ENCODE measurements at places on chromosomes 7 and 10. TPM values are rescaled to one million over a fixed set of nuclear protein-coding genes. Genes with fewer than 3 reads are reported as not detected.

DNA sequence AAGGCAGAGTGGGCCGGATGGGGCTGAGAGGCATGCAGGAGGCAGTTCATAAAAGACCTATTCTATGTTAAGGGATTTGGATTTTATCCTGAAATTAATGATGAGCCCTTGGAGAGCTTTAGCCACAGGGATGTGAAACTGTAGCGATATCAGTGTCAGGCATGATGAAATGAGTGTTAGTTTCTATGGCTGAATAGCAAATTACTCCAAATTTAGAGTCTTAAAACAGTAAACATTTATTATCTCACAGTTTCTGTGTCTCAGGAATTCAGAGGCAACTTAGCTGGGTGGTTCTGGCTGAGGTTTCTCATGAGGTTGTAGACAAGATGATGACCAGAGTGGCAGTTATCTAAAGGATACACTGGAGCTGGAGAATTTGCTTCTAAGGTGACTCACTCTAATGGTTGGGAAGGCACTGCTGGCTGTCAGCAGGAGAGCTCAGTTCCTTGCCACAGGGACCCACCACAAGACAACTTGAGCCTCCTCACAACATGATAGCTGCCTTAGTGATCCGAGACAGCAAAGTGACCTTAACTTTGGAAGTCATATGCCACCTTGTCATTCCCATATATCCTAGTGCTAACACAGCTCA, 36.7 kb upstream of the SFTPD start:
- no peak for DNase-seq

- no peak for DNase-seq
These were observed 9.0 kb upstream of the TACR2 start for GRCh38 chr10:69425511-69426298.

The THNSL1 gene
- 12.9 TPM for polyA plus RNA-seq

DNA sequence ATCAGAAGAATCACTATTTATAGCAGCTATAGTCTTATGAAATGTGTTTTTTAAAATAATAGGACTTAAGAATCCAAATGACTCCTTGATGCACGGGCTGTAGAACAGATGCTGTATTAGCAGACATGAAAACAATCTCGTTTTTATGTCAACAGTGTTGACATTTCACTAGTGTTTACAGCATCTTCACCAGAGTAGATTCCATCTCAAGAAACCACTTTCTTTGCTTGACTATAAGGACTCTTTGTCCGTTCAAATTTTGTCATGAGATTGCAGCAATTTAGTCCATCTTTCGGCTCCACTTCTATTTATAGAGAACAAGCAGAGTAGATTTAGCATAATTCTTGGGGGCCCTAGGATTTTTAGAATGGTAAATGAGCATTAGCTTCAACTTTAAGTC, 295.1 kb downstream of the EXOC4 start:
- DNase-seq: no peak

The FAM13C gene
- polyA plus RNA-seq: 5.8 TPM

DNA sequence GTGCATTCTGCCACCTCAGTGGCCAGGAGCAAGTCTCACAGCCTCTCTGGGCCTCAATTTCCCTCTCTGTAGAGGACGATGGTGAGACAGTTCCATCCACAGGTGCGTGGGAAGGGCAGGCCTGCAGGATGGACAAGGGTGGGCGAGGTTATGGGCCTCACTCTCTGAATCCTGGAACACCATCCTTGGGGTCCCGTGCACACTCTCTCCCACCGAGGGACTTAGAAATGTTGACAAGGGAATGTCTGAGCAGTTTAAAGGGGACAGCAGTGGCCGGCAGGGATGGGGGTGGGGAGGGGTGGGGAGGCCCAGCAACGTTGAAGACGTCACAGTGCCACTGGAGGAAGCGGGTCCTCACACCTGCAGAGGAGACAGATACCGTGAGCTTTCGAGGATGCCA, 111.5 kb downstream of the FOXL3 start:
- DNase-seq: no peak

The LRRC61 gene
- 30.3 TPM for polyA plus RNA-seq

The DGKI gene
- polyA plus RNA-seq: 1.5 TPM
